ENCODE measurements at places on chromosomes 2 and 18.
A peak's percentile ranks its signal among the peaks of the same experiment; 100 is the strongest.

GRCh38 chr2:177275040-177275742, 10.7 kb upstream of the NFE2L2 start:
- no peak for DNase-seq

- no peak for DNase-seq
Observed at GRCh38 chr2:85867556-85868292, 21.1 kb downstream of the ST3GAL5 start.

GRCh38 chr2:181738074-181738473, 57.8 kb upstream of the NEUROD1 start:
- DNase-seq: no peak

GRCh38 chr2:158457826-158458616, 1.3 kb downstream of the PKP4 start:
- peak; percentile 50 for DNase-seq

GRCh38 chr18:50659091-50660003, 99.5 kb downstream of the MAPK4 start:
- DNase-seq: no peak

- DNase-seq: no peak
Observed at GRCh38 chr2:341017-341542, 53.2 kb upstream of the ALKAL2 start.

GRCh38 chr2:176653479-176654443, 384.5 kb downstream of the MTX2 start:
- DNase-seq: no peak

DNA sequence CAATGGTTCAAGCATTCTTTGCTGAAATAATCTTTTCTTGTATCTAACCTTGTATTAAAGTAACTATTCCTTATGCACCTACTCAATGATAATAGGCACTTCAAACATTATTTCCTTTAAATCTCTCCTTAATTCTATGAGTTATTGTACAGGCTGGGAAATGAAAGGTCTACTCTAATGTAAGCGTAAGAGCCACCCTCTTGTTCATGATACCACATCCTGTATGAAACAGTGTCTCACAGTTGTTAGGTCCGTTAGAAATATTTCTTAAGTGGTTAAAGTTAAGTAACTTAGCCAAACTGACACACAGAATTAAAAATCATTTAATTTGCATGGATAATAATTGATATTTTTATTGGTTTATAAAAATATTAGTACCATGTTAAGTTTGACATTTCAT, 162.5 kb upstream of the RPRM start:
- no peak for DNase-seq

- DNase-seq: no peak
Observed at GRCh38 chr2:43059183-43059897, 167.1 kb downstream of the ZFP36L2 start.

GRCh38 chr2:112160283-112161250, 22.4 kb downstream of the FBLN7 start:
- DNase-seq: no peak

- DNase-seq: no peak
Observed at GRCh38 chr2:161651547-161651946, 27.3 kb downstream of the SLC4A10 start.

DNA sequence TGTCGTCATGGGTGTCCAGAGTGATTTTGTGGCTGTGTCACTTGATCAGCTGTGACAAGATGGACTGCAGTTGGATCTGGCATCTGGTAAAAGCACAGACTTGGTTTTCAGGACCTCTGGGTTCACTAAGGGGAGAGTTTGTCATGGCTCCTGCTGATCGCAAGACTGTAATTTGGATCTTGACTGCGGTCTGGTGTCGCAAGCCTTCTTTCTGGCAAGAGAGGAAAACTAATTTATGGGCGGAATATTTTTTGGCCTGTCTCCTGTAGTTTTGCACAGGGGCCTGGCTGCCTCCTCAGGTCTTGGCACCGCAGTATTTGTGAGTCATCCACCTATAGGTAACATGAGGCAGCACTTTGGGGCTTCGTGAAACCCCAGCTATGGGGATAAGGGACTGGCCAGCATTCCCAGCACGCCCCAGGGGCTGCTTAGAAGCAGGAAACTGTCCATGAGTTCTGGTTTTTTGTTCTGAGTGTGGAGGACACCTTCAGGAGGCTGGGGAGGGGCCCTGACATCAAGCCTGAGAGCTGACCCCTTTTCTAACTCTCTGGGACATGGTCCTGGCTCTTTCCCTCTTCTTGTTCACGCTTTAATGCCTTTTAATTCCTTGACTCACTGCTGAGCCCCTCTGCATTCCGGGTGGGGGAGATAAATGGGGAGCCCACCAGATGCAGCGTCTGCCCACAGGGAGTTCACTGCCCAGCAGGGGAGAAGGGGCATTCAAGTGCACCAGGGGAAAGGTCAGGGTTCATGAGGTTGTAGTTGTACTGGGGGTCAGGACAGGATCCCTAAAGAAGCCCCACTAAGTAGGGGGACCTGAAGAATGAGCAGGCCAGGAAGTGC, 12.2 kb downstream of the SH3BP4 start:
- DNase-seq: no peak

GRCh38 chr18:9965711-9966624, 52.2 kb downstream of the VAPA start:
- DNase-seq: no peak

GRCh38 chr18:2651981-2652380, 3.5 kb upstream of the SMCHD1 start:
- DNase-seq: no peak

- no peak for DNase-seq
Observed at GRCh38 chr18:10032331-10033015, 118.7 kb downstream of the VAPA start.

DNA sequence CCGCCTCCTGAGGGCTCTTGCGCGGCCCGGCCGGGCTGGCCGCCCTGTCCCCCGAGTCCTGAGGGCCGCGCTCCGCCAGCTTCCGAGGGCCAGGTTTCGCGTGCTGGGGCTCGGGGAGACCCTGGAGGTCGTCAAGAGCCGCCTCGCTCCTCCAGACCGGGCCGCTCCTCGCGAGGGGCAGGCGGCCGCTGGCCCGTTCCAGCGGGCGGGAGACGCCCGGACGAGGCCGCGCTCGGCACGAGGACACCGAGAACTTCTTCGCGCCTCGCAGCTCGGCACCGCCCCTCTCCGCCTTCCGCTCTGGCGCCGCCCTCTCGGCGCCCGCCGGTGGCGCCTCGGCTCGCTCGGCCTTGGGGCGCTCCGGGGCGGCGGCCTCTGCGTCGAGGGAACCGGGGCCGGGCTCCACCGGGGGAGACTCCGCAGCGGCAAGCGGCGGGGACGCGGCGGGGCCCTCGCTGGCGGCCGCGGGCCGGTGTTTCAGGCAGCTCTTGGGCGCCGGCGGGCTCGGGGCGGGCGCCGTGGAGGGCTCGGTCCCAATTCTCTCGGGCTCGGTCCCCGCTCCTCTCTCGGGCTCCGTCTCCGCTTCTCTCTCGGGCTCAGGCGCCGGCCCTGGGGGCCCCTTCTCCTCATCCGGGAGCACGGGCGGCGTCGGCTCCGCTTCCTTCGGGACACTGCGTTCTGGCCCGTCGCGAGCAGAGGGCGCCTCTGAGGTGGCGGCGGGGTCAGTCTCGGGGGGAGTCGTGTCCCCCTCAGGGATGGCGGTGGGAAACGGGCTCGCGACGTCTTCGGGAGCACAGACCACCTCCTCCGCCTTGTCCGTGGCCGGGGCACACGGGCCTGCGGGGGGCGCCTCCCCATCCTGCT, 91.6 kb upstream of the MGAT4A start:
- peak; percentile 21 for DNase-seq

DNA sequence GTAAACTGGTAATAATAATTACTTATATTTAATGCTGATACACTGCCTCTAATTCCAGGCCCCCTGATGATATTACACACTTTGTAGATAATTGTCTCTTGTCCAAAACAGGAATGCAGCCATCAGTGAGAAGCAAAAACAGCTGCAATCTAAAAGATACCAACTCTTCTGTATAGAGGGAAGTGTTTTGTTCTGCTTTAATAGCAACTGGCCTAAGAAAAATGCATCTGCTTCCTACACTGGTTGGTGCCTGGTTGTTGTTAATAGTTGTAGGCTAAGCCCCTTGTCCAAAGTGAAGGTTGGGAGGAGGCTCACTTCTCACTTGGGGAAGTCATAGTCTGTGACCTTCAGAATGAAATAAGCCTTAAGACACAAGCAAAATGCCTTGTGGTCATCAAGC, 332.0 kb downstream of the ZNF521 start:
- no peak for DNase-seq

GRCh38 chr2:64609227-64609941, 44.3 kb downstream of the SERTAD2 start:
- DNase-seq: no peak

DNA sequence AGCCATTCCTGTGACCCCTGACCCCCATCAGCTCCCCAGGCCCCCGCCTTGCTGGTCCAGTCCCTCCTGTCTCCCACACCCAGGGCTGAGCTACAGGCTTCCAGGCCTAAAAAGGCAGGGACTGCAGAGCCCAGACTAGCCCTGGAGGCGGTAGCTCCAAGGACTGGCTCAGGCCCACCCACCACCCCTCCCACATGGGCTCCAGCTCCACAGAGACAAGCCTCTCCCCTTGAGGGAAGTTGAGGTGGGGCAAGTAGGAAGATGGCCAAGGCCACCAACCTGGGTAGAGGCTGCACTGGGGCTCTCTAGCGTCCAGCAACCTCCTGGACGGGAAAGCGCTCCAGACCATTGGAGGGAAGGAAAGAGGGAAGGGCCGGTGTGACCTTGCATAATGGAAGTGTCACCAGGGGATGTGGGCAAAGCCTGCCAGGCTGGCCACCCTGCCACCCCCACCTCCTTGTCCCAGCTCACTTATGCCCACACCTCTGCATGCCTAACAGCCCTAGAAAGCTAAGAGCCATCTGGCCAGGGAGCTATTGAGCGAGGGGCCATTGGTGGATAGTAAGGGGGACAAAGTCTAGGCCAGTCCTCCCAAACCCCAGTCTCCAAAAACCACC, 63.1 kb downstream of the TNS1 start:
- DNase-seq: no peak

DNA sequence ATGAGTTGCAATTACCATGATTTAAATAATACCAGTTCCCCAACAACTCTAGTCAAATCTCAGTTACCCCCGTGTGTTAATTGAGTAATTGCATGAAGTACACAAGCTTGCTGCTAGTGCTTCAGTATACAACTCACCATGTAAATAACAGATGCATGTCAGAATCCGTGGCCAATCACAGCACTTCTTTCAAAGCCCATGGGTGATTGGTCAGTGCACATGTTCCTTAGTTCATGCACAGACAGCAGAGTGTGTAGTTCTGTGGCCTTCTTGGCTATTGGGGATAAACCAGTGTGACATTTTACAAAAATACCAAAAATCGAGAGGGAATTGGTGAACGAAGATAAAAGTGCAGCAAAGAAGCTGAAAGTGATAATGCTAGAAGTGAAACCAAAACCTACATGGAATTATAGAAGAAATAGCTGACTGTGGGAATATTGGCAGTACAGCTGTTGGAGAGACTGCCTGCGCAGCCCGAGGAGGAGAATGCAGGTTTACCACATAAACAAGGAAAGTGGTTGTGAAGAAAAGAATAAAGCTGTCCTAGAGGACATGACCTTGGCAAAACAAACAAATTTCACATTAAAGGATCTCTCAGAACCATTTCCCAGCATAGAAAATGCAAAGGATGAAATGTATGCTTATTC, 59.4 kb downstream of the NEDD4L start:
- DNase-seq: no peak

DNA sequence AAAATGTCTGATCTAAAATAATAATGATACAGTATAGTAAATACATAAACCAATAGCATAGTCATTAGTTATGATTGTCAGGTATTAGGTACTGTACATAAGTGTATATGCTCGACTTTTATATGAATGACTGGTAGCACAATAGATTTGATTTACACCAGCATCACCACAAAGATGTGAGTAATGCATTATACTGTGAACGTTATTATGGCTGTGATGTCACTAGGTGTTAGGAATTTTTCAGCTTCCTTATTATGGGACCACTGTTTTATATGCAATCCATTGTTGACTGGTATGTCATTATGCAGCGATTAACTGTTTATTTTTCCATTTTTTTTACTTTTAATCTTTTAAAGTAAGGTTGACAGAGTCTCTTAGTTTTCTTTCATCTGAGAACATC, 23.7 kb downstream of the ATP9B start:
- DNase-seq: no peak

DNA sequence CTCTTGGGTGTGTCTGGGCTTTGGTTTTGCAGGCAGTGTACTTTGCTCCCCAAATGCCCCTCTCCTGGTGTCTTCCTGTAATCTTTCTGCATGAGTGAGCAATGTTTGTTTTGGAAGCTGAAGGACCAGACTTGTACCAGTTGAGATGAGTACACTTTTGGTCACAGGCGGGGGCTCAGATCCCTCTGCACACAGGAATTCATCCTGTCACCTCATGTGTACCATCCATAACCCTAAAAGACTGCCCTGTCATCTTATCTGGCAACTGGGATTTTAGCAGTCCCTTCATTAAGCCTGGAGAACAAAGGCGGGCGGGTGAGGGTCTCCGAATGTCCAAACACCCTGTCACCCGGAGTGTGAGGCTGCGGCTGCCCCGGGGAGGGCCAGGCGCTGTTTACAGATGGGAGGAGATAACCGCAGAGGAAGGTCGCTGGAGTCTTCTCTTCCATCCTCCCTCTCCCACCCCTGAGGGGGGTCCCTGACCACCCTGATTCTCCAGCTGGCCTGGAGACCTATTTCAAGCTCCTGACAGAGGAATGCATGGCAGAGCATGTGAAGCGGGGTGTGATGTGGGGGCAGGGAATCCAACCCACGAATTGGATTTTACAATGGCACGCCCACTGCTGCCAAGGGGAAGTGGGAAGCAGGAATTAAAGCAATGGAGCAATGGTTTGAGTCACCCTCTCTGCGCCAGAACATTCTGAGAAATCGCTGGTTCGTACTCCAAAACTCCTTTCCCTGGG, 158.2 kb upstream of the MYCN start:
- DNase-seq: no peak

DNA sequence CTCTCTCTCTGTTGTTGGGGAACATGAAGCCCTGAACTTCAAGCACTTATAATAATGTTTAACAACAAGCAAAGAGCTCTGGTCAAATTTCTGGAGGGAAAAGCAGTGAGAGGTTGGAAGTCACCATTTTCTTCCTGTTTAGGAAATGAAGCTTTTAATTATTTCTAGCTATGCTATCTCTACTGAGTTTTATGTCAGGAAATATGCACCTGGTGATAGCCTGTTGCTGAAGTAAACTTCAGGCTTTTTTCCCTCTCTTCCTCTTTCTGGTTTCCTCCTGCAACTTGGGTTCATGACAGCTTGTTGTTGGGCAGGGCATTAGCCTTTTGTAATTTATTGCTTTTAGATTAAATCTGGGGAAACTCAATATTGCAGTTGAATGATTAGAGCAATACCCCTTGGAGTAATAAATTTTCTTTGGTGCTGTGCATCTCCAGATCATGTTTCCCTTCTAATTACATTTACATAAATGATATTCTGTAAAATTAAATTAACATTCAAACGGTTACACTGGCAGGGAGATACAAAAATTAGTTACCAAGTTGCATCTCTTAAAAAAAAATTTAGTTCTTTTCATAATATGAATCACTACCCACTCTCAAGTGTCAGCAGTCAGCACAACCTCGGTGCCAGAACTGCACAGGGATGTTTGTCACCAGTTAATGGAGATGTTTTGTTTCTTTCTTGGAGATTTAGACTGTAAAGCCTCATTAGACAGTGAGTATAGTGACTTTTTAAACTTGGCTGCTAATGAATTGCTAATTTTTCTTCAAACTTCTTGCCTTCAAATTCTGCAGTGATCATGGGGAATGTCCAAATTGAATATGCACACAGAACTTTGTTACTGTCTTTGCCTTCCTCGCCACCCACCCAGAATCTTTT, 466.6 kb upstream of the ETAA1 start:
- DNase-seq: no peak
